NCI-H1417 (cell line): ENCODE measurements at places on chromosomes 2 and 18.

- DNase-seq = no peak
Observed at GRCh38 chr2:143300536-143300935, 171.3 kb downstream of the ARHGAP15 start.

DNA sequence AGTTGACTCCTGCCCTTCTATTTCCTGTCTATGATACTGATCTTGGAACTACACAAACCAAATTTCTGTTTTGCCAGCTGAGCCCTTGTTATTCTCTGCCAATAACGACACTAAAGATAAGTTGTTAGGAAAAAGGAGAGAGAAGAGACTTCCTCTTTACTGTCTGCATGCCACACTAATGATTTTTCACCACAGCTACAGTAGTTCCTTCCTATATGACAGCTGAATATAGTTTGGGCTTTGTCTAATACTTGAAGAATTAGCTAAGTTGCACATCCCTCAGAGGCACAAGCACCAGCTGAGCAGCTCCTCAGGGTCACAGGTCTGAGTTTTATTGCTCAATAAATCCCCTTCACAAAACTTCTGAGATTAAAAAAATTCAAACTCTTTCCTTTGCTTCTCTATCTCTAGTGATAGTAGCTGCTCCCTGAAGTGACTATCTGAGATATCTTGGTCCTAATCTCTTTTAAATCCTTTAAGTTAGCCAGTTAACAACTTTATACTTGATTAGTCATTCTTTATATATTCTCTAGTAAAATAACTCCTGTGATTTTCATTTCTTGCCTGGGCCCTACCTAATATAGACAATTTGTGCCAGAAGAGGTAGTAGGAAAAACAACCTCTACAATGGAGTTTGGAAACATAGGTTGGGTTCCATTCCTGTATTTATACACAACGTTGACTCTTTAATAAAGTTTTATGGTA is 253.0 kb upstream of the CNTNAP5 start:
- DNase-seq = no peak

- no peak for DNase-seq
Observed at GRCh38 chr2:173584676-173585458, 230.2 kb downstream of the CDCA7 start.

GRCh38 chr2:197159661-197160211 is 150.8 kb downstream of the ANKRD44 start:
- DNase-seq = no peak

- no peak for DNase-seq
Observed at GRCh38 chr2:215749092-215749957, 264.0 kb downstream of the MREG start.

DNA sequence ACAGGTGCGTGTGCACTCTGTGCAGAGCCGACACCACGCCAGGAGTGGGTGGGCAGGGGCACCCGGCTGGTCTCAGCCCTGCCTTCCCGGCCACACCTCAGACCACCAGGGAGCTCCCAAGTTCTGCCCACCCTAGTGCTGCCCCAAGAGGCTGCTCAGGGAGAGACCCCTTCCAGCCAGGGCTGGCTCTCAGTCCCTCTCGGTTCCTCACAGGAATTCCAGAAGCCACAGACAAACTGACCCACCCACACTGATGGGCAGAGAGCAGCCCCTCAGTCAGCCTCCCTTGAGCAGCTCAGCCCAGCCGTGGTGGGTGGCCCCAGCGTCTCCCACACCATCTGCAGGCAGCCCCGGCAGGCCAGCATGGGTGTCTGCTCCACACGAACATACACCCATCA is 33.8 kb downstream of the GPC1 start:
- DNase-seq = no peak

- no peak for DNase-seq
Observed at GRCh38 chr2:218831378-218831990, at the start of gene PRKAG3. TSS of gene PRKAG3 (minus strand) at chr2:218831803.

- DNase-seq = no peak
Observed at GRCh38 chr2:219769090-219769910, 141.9 kb downstream of the SLC4A3 start.

- DNase-seq = no peak
Observed at GRCh38 chr2:100554798-100555407, 7.9 kb upstream of the PDCL3 start.

DNA sequence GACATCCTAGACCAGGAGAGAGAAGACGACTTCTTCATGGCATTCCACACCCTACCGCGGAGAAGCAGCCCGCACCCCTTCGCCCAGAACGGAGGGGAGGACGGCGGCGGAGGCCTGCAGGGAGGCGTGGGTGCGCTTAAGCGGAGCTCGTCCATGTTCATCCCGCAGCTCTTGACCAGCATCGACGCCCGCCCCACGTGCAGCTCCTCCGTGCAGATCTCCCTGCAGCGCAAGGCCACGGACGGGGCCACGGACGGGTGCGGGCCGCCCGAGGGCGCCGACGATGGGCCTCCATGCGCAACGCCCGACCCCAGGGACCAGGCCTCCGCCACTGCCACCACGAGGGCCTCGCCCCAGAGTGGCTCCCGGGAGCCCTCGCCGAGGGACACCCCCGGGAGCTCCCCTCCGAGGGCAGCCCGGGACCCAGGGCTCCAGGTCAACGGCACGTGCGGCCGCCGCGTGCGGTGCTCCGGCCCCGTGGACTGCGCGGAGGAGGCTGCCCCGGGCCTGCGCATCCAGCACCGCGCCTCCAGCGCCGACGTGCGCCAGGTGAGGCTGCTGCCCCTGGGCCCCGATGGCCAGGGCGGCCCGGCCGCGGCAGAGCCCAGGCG is 211.8 kb downstream of the NEDD4L start:
- DNase-seq = no peak

GRCh38 chr2:85697096-85697495 is 2.9 kb downstream of the GNLY start:
- no peak for DNase-seq

DNA sequence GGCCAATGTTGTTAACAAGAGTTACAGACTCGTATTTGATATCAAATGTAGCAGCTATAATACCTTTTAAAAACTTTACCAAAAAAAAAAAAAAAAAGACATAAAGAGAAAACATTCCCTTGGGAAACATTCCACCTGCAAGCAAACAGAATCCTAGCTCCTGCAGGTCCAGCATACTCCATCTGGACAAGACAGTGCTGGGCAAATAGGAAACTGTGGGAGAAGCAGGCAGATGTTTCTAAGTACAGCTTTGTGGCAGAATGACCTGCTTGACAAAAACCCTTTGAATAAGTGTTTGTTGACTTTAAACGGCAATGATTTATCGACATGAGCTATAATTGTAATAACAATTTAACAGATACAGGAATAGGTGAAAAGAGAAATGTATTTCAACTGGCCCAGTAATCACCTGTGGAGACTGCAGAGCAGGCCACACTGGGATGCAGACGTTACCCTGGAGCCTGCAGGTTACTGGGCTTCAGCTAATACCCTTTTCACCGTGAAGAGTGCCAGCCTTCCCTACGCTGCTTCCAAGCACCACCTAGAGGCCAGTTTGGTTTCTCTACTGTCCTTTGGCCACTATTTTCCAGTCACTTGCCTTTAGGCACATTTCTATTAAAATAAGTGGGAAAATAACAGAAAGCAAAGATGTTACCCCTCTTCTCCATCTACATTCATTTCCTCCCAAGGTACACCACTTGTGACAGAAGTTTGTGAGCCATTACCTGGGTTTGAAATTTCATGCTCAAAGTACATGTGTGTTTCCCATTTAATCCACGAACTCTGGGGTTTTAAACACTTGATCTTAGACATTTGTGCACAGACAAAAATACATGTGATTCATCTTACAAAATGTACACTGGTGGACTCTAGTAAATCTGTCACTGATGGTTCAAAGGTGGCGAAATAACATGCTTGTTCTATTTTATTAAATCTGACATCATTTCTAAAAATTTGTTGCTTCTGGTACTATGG is 96.9 kb upstream of the ZNF397 start:
- peak; percentile 100 for DNase-seq

- DNase-seq = peak; percentile 24
Observed at GRCh38 chr2:85178980-85179411, 45.8 kb downstream of the TCF7L1 start.

GRCh38 chr18:45760462-45761036 is 36.6 kb downstream of the SLC14A1 start:
- peak; percentile 42 for DNase-seq
